Stimulated activated CD4-positive, alpha-beta T cell treated with anti-CD3 and anti-CD28 coated beads, Interleukin-2, amount 100 ng/mL, for 4 hours (primary cell): ENCODE measurements at places on chromosomes 12 and 14.

- DNase-seq, result no peak
These were observed 40.7 kb upstream of the MTERF2 start for GRCh38 chr12:107027636-107028053.

DNA sequence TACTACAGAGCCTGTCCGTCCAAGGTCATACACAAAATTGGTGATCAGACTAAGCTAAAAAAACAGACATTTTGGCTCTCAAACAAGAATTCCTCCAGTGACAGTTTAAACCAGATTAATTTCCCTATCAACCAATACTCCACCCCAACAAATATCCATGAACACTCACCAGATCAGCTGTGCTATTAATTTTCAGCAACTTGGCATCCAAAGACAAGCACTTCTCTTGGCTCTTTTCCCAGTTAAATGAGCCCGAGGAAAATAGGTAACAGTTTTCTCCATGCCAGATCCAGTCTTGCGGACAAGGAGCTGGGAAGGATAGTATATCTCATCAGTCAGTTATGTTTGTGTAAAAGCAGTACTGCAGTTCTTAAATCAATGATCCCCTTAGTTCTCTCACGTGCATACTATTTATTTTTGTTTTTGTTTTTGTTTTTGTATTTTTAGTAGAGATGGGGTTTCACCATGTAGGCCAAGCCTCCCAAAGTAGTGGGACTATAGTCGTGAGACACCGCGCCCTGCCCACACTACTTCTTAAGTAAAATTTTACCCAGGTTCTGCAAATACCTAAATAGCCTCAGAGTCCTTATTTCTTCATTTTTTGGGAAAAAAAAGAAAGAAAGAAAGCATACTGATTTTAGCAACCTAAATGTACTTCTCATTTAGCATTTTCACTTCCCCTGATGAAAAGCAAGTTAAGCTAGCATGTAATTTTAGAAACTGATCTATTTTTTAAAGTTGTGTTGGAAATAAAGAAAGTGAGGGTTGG, 11.1 kb downstream of the OLR1 start:
- no peak for DNase-seq

GRCh38 chr14:67426161-67426560, 14.2 kb upstream of the PLEK2 start:
- no peak for DNase-seq

GRCh38 chr12:48022676-48023385, 18.6 kb upstream of the COL2A1 start:
- DNase-seq, result no peak

DNA sequence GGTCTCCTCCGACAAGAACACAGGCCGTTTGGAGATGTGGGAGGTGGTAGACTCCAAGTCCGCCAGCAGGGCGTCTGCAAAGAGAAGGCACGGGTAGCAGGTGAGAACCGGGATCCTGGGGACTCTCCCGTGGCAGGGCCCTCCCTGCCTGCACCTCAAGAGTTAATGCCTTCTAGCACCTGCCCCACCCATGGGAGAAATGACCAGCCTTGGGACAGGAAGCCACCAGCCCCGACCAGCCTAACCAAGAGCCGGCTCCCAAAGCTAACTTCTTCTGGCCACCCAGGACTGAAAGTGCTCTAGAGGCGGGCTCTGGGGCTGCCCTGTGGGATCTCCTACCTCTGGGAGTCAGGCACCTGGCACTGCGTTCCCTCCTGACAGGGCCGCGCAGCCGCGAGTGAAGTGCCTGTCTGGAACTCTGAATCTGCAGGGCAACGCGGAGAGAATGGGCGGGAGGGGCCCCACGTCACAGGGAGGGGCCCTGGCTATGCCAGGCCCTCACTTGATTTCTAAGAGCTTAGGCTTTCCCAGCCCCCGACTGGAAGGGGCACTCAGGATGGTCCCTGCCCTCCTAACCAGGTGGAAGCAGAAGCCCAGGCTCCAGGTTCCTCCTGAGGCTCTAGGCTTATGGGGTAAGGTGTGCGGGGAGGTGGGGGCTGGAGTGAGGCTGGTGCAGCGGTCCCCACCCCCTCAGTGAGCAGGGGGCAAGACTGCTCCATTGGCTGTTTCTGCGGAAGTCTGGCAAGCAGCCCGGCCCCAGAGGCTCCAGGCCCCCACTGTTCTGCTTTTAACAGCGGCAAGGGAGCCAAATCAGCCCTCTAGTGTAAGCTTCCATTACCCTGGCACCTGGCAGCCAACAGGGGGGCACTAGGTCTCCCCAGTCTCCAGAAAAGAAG, 23.6 kb upstream of the RPLP0 start:
- DNase-seq, result no peak

DNA sequence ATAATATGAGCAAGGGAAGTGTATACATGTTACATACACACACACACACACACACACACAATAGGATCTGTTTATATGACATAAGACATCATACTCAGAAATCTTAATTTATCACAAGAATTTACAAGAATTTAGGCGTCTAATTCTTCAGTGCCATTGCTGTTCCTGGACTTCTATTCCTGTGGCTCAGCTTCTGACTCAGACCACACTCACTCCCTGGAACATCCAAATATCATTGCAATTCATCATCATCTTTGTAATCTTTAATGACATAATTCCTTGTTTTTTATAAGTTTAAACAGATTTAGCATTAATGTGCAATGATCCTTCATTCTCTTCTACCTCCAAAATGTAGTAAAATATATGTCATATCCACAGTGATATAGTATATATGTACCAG, 544.2 kb downstream of the FOXG1 start:
- DNase-seq, result no peak

DNA sequence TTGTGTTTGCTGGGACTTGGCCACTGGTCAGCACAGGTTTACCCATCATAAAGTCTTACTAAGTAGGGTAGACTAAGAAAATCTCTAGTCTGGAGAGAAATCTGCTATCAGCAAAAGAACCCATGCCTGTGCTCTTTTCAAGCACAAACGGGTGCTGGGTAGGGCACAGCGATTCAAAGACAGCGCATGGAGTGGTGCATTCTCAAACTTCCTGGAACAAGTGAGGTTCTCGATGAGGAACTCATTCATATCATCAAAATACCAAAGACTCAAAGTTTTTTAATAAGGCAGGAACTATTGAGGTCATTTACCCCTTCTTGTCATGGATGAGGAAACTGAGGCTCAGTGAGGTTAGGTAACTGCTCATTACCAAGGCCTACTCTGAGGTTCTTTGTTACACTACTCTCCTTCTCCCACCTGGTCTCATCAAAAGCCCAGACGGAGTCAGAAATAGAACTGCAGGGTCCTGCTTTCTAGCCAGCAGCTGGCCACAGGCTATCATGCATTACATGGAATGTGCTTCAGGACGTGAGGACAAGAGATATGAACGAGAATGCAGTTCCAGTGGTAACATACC, 390.3 kb downstream of the ZFP36L1 start:
- no peak for DNase-seq

GRCh38 chr14:83894568-83894967, 1635.4 kb upstream of the FLRT2 start:
- DNase-seq, result no peak

GRCh38 chr12:54522243-54522642, 24.7 kb downstream of the NCKAP1L start:
- no peak for DNase-seq

- DNase-seq, result no peak
These were observed 42.5 kb upstream of the OTOGL start for GRCh38 chr12:80056845-80057244.

DNA sequence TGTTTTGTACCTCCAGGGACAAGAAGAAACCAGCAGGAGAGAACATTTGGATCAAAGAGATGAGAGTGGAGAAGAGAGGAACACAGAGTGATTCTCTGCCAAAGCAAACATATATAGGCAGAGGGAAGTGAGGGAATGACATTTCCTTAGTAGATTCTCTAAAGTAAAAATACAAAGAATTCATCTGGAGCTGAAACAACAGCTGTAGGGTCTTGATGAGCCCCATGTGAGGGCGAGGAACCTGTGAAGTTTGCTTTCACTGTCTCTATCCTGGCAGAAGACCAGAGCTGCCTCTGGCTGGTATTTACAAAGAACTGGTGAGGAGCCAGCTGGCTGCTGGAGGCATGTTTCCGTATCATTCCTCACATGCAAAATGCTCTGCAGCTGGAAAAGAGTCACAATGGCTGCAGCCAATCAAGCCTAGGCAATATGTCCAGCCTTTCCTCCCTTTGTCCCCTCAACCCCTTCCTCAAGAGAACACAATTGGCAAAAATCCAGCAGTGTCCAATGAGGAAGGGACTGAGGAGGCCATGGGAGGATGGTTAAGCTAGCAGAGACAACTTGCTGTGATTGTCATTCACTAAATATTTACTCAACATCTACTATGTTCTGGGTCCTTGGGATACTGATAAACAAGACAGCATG, 122.5 kb downstream of the PHLDA1 start:
- DNase-seq, result no peak

DNA sequence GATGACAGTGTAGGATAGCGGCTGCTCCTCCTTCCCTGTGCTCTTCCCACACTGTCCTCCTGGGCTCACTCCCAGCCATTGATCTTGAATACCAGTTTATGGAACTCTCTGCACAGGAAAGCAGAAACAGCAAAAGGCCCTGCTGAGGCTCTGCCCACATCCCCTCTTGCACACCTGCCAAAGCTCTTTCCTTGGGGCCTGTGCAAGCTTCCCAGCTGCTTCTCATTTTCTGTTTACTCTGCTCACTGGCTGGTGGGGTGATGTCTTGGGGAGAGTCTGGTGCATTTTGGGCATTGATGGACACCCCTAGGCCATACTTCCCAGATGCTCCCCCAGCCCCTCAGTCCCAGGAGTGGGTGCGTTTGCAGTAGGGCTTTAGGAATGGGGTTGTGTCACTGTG, 361.8 kb downstream of the TMEM121 start:
- DNase-seq, result no peak

- no peak for DNase-seq
These were observed 126.7 kb downstream of the BCL11B start for GRCh38 chr14:99145307-99145706.

DNA sequence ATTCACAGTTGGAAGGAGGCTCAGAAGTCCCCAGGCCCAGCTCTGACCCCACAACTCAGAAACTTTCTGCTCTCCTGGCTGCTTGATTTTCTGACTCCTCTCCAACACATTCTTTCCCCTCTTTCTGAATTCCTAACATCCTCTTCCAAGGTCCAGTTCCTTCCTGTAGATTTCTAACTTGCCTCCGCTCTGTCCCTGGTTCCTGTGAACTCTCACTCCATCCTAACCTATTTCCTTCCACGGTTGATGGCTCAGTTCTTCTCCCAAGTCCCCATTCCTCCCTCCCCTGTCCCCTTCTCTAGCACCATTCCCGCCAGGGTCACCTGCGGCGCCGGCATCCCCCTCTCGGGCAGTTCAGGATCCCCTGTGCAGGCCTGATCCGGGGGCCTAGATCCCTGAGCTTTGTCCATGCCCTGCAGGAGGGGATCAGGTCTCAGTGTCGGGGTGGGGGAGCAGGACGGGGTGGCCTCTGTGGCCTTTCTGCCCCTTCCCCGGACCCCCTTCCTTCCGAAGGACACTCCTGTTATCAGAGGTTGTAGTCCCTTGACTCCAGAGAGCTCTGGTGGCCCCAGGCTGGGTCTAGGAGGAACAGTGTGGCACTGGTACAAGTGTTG, 6.0 kb upstream of the SLC22A17 start:
- no peak for DNase-seq

- DNase-seq, result peak; percentile 63
These were observed 51.4 kb downstream of the VCPKMT start for GRCh38 chr14:50064993-50065392.

DNA sequence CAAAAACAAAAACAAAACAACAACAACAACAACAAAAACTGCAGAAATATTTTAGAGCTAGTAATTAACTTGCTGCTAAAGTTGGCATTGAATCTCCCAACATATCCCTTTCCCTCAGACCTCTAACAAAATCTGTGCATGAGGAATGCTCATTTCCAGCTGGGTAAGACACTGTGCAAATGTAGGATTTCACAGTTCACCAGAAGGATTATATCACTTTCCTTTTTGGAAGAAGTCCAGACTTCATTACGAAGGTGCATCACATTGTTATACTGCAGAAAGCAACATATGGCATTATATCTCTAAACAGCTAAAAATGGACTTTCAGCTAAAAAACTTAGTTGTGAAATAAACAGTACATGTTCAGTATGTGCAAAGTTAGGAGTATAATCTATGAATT, 341.8 kb downstream of the FSCB start:
- DNase-seq, result no peak

DNA sequence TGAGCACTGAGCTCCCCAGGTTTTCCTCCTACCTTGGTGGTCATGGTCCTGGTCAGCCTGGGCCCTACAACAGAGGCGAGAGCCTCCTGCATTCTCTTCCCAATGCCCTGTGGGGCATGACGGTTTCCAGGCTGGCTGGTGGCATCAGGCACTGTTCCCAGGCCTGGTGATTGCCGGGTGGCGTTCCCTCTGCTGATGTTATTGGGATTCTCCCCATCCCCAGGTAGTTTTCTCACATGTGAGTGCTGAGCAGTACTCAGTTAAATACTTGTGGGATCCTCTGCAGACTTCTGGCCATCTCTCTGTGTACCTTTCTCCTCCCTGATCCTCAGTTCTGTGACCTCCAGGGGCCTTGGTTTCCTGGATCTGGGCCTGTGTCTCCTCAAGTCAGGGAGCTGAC, 15.8 kb downstream of the C1R start:
- DNase-seq, result no peak

GRCh38 chr12:105083551-105084105, 630 bp downstream of the ALDH1L2 start:
- no peak for DNase-seq

- DNase-seq, result no peak
These were observed 84.8 kb upstream of the KITLG start for GRCh38 chr12:88665071-88665470.

DNA sequence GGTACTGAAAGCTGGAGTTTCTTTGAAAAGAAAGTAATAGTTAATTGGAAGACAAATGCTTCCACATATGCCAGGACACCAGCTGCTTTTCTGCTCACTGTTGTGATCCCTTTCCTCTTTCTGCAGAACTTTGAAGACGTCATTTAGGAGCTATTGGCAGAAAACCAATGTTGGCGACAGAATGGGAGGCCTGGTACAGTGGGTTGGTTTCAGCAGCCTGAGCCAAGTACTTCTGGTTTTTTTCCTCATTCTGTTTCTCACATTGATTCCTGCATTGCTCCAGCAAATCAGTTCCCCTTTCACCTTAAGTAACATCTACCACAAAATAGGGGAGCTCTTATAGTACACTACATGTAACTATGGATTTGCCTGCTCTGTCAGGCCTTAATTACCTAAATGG, 96.9 kb downstream of the FIGNL2 start:
- no peak for DNase-seq

GRCh38 chr12:110591451-110592051, 8.4 kb upstream of the PPTC7 start:
- DNase-seq, result no peak

- DNase-seq, result no peak
These were observed 86.5 kb upstream of the CEP83 start for GRCh38 chr12:94545935-94546771.

GRCh38 chr12:106598003-106598402, 15.2 kb downstream of the RFX4 start:
- DNase-seq, result no peak

DNA sequence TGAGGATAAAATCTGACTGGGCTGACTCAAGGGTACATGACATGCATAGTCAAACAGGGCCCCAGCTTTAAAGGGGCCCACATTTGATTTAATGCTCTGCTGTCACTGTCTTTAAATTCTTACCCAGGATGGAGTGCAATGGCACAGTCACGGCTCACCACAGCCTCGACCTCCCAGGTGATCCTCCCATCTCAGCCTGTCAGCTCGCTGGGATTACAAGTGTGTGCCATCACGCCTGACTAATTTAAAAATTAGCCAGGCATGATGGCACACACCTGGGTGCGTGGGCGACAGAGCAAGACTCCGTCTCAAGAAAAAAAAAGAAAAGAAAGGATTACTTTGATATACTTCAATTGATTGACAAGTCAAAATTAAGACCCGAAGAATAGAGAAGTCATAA, 9.2 kb upstream of the PLBD1 start:
- no peak for DNase-seq
